CD4-positive, alpha-beta T cell treated with Interleukin-2 at 100 ng/mL for 4 hours (primary cell): ENCODE measurements at places on chromosomes 6 and 20.
A peak's percentile ranks its signal among the peaks of the same experiment; 100 is the strongest.

GRCh38 chr20:37521061-37521771 lies at the start of gene NNAT:
Gene NNAT (plus strand): TSS chr20:37521250. CDS start chr20:37521332, 82 bp downstream.
- no peak for DNase-seq

- no peak for DNase-seq
Observed at GRCh38 chr20:59811681-59812171, 121.7 kb downstream of the SYCP2 start.

- DNase-seq = no peak
Observed at GRCh38 chr6:90326404-90327057, 29.9 kb upstream of the BACH2 start.

DNA sequence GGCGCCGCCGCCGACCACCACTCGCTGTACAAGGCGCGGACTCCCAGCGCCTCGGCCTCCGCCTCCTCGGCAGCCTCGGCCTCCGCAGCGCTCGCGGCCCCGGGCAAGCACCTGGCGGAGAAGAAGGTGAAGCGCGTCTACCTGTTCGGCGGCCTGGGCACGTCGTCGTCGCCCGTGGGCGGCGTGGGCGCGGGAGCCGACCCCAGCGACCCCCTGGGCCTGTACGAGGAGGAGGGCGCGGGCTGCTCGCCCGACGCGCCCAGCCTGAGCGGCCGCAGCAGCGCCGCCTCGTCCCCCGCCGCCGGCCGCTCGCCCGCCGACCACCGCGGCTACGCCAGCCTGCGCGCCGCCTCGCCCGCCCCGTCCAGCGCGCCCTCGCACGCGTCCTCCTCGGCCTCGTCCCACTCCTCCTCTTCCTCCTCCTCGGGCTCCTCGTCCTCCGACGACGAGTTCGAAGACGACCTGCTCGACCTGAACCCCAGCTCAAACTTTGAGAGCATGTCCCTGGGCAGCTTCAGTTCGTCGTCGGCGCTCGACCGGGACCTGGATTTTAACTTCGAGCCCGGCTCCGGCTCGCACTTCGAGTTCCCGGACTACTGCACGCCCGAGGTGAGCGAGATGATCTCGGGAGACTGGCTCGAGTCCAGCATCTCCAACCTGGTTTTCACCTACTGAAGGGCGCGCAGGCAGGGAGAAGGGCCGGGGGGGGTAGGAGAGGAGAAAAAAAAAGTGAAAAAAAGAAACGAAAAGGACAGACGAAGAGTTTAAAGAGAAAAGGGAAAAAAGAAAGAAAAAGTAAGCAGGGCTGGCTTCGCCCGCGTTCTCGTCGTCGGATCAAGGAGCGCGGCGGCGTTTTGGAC lies 2.0 kb downstream of the SOX4 start:
- no peak for DNase-seq

DNA sequence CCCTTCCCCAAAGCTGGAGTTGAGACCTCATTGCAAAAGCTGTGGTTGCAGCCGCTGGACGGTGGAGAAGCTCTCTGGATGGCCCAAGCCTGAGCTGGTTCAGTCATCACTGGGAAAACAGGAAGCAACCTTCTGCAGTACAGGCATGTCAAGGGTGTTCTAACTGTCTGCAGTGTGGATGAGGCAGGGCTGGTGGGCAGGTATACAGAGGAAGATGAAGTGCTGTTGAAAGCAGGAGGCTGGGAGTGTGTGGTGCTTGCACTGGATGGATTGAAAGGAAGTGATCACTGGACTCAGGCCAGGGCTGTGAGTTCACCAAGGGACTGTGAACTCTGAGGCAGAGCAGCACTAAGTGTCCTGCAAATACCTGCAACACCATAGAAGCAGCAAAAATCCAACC lies 89.0 kb upstream of the NOX3 start:
- DNase-seq = no peak

- DNase-seq = no peak
Observed at GRCh38 chr6:89244241-89244985, 27.3 kb upstream of the GABRR1 start.

- no peak for DNase-seq
Observed at GRCh38 chr6:144549837-144550747, 265.0 kb downstream of the UTRN start.

GRCh38 chr20:39492223-39492797 lies 530.2 kb downstream of the DHX35 start:
- DNase-seq = no peak

DNA sequence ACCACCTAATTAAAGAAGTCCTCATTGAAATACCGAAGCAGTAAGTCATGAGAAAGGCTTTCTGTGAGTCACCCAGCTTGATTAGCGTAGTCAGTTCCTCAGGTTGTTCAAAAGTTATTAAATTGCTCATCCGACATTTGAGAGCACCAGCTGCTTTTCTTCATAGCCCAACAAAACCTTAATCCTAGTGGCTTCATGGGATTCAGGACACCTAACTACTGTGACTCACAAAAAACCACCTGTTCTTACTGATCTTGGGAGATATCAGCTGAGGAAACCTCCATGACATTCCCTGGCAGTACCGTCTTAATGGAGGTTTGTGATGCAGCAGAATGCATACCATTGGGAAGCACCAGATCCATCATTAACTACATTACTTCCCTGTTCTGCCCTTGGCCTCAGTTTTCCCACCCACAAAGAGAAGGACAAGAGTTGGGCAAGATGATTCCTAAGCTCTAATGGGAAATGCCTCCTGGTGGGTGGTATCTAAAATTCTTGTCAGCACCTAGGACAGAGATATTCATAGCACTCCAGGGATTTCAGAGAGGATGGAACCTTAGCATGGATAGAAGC lies 103.8 kb downstream of the KHDC1L start:
- no peak for DNase-seq

DNA sequence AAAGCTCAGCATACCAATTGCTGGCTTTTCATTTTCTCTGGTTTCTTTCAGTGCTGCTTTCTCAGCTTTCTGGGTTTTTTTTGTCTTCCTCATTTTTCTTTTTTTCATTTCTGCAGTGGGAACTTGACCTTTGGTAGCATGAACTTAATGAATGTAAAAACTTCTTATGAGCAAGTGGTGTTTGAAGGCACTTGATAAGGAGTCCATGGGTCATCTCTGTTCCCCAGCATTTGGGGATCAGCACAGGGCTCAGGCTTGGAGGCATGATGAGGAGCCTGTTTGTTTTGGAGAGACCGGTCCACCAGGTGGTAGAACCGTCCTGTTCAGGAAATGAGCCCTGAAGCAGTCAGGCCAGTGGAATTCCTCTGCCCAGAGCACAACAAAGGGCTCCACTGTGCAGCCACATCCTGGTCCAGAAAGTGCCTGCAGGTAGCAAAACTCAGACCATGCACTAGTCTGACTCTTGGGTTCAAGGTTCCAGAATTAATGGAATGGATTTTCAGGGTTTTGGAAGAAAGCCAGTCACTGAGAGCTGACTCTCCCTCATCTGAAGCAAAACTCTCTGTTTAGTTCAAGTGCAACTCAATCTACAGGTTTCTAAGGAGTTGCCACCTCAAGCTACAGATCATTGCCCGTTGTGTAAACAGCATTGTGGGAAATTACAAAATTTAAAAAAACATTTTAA lies 52.3 kb upstream of the ADGRF1 start:
- no peak for DNase-seq

DNA sequence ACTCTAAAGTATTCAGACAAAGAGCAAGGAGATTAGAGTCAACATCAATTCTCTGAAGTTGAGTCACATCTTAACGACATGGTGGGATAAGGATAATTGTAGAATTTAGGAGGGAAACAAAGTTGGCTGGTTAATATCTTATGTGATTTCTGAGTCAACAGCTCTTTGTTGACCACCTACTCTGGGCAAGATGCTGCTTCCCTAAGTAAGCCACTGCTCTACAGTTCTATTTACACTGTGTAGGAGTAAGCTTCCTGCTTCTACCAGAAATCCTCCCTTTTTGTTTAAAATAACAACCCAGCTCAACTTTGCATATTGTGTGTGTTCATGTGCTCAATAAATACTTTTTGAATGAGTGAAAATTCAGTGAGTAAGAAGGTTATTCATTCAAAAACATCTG lies 3.1 kb downstream of the HS3ST5 start:
- no peak for DNase-seq

- no peak for DNase-seq
Observed at GRCh38 chr6:81857812-81858211, 105.3 kb upstream of the TENT5A start.

GRCh38 chr6:42550277-42550676 lies 13.6 kb upstream of the UBR2 start:
- no peak for DNase-seq

- no peak for DNase-seq
Observed at GRCh38 chr20:58700121-58700821, 7.7 kb downstream of the NPEPL1 start.

GRCh38 chr6:101605426-101605825 lies 211.9 kb downstream of the GRIK2 start:
- DNase-seq = no peak

GRCh38 chr6:102895683-102896082 lies 1502.2 kb downstream of the GRIK2 start:
- no peak for DNase-seq

DNA sequence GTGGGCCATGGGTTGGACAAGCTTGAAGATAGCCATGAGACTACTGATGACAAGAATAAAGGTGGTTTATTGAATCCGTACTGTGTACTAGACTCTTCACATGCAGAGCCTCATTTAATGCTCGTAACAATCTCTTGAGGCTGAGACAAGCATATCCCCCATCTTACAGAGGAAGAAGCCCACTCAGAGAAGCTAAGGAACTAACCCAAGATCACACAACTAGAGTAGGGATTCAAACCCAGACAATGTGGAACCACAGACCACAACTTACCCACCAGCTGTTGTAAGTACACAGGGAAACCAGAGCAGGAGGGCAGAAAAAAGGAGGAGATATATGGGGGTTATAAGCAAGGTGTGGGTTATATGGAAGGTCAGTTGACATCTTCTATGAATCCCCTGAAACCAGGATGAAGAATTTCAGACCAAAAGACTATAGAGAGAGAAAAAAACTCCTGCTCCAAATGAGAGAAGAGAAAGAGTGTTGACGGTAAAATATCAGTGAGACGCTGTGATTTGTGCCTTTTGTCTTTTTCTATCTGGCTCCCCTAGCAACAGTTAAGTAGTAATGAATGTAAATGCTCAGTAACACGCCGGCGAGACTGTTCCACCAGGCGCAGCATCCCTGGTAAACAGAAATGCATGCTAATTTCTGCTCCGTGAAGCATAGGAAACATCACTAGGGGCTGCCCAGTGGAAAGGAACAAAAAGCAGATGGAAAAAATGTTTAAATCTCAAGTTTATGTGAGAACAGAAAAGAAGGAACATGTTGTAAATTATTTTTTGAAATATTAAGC lies 80.1 kb upstream of the SLC22A16 start:
- DNase-seq = no peak

GRCh38 chr6:1698527-1698926 lies 88.8 kb downstream of the FOXC1 start:
- no peak for DNase-seq

DNA sequence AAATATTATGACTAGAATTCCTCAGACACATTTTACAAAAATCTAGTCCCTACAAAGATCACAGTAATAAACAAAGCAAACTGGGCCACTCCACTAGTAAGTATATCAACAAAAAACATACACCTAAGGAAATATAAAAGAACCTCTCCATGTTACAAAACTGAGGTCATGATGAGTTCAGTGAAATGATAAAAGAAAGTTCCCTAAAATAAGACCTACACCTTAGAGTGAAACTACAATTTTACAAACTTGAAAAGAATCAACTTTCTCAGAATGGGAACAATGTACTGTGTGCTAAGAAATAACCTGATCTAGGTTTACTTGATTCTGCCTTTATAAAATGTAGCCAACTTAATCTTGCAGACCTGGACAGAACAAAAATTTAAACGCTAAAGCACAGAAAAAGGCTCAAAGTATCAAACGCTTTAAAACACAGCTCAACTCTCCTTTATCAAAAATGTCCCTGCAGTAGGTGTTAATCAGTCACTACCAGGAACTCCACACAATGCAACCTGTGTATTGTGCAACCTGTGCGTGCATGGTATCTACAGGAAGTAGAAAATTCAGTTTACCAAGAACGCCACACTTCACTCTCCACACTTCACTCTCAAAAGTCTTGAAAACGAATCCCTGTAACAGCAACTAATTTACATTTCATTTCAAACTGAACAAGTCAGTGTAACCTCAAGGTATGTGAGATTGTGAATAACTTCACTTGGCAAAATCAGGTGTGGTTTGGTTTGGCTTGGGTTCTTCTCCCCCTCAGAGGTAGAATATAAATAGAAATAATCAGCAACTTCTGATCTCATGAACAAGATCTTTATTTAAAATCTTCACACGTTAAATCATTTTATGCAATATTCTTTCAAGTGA lies 1.8 kb downstream of the RALGAPA2 start:
- peak; percentile 48 for DNase-seq

DNA sequence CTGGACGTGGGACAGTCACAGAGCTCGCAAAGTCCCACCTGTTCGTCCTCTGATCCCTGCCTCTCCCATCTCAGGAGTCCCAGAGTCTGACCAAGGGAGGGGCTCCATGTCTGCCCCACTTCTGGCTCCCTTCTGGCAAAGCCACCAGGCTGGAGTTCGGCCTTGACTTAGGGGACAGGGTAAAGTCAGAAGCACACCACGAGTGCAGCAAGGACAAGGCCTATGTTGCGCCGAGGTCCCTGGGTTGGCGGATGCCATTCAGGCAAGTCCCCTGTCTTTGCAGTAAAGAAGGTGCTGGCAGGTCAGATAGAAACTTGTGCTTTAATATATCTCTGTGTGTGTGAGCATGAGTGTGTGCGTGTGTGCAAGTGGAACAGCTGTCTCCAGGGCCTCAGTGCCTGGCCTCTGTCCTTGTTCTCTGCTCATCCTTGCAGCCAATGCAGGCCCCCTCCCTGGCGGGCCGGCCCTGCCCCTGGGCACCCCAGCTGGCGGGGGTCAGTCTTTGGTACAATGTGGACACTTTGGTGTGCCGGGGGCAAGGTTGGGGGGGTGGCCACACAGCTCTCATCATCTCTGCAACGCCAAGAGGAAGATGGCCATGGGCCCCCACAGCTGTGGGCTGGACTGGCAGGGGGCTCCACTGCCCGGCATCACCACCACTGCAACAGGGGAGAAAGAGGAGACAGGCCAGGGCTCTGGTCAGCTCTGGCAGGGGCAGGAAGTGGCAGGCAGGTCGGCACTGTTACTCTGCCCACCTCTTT lies 60.7 kb downstream of the MDGA1 start:
- DNase-seq = no peak

- DNase-seq = no peak
Observed at GRCh38 chr6:18845896-18846295, 458.7 kb downstream of the RNF144B start.

- no peak for DNase-seq
Observed at GRCh38 chr6:67952948-67953347, 682.1 kb upstream of the ADGRB3 start.

GRCh38 chr6:71430018-71430417 lies 141.4 kb downstream of the OGFRL1 start:
- no peak for DNase-seq
